ENCODE measurements at places on chromosomes 1 and 21.

GRCh38 chr1:202562444-202563060 is 147.7 kb downstream of the SYT2 start:
- no peak for DNase-seq

- no peak for DNase-seq
Observed at GRCh38 chr1:68188060-68188538, 44.2 kb downstream of the WLS start.

GRCh38 chr21:17636711-17637110 is 24.0 kb upstream of the BTG3 start:
- peak; percentile 47 for DNase-seq

GRCh38 chr1:220680085-220680687 is 10.0 kb upstream of the C1orf115 start:
- DNase-seq, result peak; percentile 22

DNA sequence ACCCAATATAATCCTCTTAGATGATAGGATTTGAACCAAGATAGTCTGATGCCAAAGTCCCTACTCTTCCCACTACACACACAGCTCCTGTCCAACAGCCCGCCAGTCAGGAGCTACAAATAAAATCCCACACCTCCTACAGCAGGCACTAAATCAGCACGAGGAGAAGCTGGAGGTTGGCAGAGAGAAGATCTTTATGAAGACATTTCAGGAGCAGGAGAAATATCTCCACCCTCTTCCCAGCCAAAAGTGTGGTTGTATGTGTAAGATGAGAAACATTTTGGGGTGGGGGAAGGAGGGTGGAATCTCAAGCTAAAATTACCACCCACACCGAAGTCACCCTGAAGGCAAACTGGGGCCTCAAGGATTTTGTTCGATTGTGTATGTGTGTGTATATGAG is 54.5 kb downstream of the PLXNA2 start:
- DNase-seq, result no peak

DNA sequence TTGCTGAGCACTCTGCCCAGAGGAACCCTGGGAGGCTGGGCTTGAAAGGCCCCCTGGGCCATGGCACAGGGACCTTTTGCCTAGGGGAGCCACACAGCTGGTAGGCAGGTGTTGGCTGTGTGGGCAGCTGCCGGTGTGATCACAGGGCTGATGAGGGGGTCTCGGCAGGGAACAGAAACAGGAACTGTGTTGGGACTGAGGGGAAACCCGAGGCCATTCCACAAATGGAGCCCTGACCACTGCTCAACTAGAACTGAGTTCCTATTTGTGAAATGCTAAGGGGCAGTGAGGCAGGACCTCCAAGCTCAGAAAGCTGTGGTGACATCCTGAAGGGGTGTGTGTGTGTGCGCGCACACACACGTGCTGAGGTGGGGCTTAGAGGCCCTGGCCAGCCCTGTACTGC is 6.4 kb upstream of the THEM5 start:
- DNase-seq, result no peak

DNA sequence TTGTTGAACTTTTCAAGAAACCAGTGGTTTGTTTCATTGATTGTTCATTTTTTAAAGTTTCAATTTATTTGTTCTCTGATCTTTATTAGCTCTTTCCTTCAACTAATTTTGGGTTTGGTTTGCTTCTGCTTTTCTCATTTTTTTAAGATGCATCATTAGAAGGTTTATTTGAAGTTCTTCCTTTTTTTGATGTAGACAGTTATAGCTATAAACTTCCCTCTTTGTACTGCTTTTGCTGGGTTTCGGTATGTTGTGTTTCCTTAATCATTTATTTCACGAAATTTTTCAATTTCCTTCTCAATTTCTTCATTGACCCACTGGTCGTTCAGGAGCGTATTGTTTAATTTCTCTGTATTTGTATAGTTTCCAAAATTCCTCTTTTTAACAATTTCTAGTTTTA is 133.3 kb upstream of the GPR52 start:
- DNase-seq, result no peak

DNA sequence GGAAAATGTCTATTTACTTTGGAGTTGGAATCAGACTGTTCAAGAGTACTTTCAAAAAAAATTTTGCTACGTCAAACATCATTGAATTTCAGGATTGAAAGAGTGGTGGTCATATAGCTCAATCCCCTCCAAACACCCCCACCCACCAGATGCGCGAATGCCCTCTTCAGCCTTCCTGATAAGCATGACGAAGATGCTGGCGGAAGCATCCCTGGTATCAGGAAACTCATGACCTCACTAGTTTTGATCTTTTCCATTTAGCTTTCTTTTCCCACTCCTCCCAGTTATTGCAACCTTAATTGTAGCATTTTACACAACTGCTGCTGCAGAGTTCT is 104.4 kb downstream of the LEPR start:
- no peak for DNase-seq

DNA sequence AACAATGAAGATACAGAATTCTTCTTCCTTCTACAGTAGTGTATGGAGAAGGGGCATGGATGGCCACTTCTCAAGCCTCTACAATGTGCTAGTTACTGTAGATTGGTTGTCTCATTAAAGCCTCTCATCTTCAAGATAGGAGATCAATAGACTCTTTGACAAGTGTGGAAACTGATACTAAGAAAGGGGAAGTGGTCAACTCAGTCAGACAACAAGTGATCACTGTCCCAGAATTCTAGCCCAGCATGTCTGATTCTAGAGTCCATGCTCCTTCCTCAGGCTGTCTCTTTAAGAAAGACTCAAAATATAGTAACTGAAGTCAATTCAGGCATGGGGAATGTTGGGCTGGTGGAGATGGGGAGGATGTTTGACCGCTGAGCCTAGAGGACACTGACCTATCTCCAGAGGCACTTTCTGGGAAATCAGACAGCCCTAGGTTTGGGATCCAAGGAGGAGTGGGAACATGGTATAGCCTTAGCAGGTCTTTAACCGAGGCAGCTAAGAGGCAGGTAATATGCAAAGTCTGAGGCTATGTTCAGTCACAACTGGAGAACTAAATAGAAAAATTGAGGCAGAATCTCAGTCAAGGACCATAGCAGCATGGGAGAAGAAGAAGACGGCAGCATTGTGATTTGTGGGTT is 39.3 kb upstream of the EYA3 start:
- no peak for DNase-seq

DNA sequence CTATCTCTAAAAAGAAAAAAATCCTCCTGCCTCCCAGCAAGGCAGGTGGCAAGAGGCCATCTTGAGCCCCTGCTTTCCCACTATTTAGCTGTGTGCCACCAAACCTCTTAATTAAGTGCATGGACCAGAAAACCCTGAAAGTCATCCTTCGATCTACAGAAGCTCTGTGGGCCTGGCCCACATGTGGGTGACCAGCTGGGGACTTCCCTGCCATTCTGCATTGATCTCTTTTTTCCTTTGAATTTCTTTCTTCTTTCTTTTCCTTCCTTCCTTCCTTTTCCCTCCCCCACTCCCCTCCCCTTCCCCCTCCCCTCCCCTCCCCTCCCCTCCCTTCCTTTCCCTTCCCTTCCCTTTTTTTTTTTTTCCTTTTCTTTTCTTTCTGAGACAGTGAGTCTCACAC is 38.0 kb downstream of the KIF21B start:
- DNase-seq, result no peak

GRCh38 chr1:229196404-229197264 is 74.3 kb upstream of the RAB4A start:
- DNase-seq, result no peak

GRCh38 chr1:40936931-40937339 is 42.6 kb upstream of the CTPS1 start:
- DNase-seq, result no peak

Measured in muscle of arm (tissue), 14 donors.